ENCODE measurements at places on chromosomes 7 and 10.

- no peak for DNase-seq
Observed at GRCh38 chr10:78296785-78297184, 263.1 kb downstream of the RPS24 start.

DNA sequence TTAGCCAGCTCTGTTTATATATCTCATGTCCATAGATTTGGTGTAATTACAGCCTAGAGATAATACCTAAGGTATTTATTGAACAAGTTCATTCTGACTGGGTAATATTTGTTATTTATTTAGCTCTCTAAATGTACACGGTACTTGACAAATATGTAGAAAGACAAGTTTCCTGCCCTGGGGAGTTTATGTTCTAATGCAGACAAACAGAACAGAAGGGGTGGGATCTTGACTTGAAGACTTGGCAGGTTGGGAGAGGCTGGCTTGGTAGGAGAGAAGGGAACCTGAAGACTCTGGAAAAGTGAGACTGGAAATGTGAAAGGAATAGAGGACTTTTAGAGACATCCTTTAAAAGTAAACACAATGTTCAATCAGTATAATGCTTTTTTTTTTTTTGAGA, 97.7 kb upstream of the CDK6 start:
- DNase-seq: no peak

- DNase-seq: no peak
Observed at GRCh38 chr10:44961230-44961571, 1.6 kb downstream of the RASSF4 start.

GRCh38 chr10:101935431-101935830, 91.8 kb upstream of the KCNIP2 start:
- DNase-seq: no peak

DNA sequence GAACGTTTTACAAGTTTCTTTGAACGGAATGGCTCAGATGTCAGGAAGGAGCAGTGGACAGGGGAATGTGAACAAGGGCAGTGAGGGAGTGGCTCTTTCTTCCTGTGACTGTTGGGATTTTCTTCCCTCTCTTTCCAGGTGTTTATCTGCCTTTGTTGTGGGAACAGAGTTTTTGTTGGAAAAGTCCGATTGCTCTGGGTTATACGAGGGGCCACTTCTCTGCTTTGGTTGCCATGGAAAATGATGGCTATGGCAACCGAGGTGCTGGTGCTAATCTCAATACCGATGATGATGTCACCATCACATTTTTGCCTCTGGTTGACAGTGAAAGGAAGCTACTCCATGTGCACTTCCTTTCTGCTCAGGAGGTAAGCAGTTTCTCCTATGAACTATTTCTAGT, 41.4 kb downstream of the ZRANB1 start:
- DNase-seq: no peak

DNA sequence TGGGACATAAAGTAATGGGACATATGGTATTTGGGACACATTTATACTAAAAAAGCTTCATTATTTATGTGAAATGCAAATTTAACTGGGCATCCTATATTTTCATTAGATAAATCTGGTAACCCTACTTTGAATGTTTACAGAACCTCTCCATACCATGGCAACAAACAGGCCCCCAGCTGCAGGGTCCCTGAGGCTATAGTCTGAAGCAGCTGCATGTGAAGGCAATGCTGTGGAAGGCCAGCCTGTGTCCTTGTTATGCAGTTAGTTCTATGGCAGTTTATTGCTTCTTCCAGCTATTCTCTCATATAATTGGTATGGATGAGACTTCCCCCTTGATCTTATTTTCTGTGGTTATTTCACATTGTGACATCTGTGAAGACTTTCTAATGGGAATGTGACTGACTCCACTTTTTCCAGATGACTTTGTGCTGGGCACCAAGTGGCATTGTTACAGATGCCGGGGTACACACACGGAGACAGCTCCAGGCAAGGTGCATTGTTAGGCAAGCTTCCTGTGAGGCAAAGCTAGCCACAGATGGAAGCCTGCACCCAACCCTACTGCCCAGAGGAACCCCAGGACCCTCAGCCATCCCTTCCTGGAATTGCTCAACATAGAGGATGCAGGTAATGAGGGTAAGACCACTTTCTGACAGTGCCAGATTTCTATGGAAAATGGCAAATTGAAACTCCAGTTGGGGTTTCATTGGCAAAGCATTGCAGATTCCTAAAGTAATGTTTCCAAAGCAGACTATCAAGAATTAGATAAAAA, 49.5 kb upstream of the ADAM12 start:
- DNase-seq: no peak

GRCh38 chr10:46048152-46048551, 2.1 kb upstream of the MSMB start:
- DNase-seq: no peak

DNA sequence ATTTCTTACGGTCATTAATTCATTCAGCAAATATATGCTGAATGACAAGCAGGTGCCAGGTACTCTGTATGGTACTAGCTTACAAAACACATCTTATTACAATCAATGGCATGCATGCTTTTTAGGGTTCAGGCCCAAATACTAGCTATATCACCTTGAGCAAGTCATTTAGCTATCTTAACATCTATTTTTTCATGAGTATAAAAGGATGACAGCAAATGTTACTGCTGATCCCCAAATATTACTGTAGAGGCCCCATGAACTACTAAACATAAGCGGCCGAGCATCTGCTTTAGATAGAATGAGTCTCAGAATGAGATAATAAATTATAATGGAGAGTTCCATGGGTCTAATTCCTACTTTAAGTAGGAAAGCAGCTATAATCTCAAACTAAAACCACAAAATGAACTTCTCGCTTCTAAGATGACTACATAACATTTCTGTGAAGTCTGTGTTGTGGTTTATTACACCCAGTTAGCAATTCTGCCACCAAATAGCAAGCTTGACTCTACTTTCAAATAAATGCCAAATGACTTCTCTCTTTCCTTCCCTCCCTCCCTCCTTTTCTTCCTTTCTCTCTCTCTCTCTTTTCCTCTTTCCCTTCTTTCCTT, 113.7 kb upstream of the LRRN3 start:
- no peak for DNase-seq

DNA sequence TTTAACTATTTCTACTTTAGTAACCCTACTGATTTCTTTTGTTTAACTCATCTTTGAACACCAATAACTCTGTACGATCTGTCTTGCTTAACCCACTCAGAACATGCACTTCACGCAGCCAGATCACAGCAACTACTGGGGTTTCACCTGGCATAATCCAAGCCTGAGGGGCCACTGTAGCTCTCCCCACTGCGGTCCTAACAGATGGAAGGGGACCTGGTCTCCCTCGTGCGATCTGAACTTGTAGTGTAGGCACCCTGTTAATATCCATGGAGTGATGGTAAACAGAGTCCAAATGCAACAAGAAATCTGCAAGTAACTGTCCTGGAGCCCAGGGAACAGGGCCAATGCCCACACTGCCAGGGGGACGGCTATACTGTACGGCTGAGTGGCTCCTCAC, 45.5 kb downstream of the INSIG1 start:
- no peak for DNase-seq

DNA sequence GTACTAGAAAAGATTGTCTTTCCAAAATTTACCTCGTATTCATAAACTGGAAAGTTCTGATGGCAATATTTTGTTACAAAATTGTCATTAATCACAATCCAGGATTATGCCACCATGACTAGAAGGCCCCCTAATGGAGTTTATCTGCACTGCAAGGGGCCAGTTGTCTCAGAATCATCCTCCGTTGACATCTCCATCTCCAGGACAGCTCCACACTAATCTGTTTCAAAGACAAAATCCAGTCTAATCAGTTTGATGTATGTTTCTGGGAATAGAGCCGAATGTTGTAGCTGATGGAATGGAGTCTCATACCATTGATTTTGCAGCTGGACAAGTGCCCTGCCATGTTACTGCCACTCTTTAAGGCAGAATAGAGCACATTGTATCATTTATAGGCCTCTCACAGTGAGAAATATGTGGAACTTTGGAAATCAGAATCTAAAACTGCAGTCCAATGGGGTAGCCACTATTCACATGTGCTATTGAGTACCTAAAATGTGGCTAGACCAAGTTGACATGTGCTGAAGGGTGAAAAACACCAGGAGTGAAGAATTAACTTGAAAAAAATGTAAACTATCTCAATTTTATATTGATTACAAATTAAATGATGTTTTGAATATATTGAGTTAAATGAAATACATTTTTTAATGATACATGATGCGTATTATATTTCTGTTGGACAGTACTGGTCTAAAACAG, 38.3 kb upstream of the TOMM7 start:
- DNase-seq: no peak
